Stimulated activated CD8-positive, alpha-beta memory T cell treated with anti-CD3 and anti-CD28 coated beads, Interleukin-12 subunit alpha, Interleukin-12 subunit beta, amount 100 ng/mL, for 4 hours (primary cell): ENCODE measurements at places on chromosomes 2 and 18.

DNA sequence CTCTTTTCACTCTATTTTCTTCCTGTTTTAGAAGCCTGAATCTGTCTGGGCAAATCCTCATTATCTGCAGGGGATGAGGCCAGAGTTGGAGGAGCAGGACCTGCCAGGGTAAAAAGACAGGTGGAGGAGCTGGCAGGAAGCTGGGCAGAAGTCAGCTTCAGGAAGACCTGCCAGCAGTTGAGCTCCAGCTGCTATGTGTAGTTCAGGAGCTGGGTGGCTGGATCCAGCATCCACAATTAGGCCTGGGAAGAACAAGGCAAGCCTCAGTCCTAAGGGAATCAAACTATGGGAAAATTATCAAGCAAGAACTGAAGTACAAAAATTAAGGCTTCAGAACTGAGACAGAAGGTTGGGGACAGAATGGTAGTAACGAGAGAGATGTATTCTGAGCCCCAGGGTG, 174.0 kb downstream of the MREG start:
- no peak for DNase-seq

DNA sequence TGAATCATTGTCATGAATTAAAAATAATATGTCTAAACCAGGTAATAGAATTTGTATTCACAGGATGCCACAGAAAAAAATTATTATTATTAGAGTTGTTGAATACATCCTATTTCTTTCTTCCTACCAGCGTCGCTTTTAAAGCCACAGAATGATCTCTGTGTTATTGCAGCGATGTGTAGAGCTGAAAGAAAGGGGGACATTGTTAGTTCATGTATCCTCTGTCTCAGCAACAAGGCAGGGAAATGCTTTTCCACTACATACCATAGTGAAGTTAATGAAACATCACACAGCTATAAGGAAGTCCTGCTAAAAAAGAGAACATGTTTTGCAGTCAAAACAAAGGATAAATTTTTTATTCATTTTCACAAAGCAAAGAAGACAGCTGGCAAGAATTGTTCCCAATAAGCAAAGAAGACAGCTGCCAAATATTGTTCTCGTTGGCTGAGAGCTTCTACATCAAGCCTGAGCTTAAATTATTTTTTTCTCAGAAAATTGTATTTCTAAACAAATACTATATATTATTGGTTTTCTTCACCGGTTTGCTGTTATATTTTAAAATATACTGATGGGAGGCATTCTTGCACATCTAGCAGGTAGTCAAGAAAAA, 1234.4 kb downstream of the SUCLG1 start:
- DNase-seq: no peak

GRCh38 chr2:12694990-12695774, 21.6 kb upstream of the TRIB2 start:
- no peak for DNase-seq

GRCh38 chr2:219423652-219424377, 5.6 kb downstream of the DES start:
- no peak for DNase-seq

- DNase-seq: no peak
Measured at GRCh38 chr18:79399275-79400081, 3.7 kb downstream of the NFATC1 start.

- no peak for DNase-seq
Measured at GRCh38 chr2:152418688-152419087, 83.7 kb downstream of the FMNL2 start.

GRCh38 chr2:119218478-119219064, 5.1 kb upstream of the STEAP3 start:
- DNase-seq: no peak

DNA sequence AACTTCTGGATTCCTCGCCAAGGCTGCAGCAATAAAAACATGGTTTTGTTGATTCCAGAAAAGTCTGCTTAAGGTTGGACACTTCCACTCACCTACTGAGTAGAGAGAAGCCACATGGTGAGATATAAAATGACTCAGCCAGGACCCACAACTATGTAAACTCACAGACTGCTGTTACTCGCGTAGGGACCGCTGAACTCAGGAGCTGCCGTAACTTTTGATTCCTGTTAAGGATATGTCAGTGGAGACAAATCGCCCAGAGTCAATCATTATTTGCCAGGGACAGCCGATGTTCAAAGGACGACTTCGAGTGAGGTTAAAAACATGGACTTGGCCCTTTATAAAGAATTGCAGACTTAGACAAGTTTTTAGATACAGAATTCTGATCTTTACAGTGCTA, 25.6 kb downstream of the CYB5A start:
- no peak for DNase-seq

GRCh38 chr2:155485141-155485842, 786.8 kb downstream of the KCNJ3 start:
- no peak for DNase-seq

DNA sequence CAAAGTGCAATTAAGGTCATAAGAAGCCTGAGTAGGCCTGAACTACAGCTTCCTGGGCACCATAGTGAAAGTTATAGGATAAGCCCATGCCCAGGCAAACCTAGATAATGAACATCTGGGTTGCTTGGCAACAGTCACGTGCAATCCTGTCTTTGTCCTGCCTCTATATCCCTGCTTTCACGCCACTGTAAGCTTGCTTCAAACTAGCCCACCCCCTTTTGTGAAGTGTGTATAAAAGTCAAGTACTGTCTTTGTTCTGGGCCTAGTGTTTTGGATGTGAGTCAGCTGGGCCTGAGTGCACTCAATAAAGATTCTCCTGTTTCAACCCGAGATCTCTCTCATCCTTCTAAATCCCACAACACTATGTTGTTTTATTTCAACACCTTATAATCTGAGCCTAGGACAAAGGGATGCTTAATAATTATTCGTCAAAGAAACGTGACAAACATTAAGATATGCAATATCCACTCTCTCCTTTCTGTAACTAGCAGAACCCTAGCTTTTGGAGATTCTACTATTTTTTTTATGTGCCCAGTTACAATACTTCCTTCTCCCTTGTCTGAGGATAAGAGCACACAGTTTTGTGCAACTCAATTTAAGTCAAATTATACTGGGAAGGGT, 927.8 kb downstream of the SUCLG1 start:
- DNase-seq: no peak

GRCh38 chr2:130769343-130769907, 14.1 kb downstream of the AMER3 start:
- DNase-seq: no peak

- DNase-seq: no peak
Measured at GRCh38 chr2:219457784-219458369, 23.2 kb downstream of the SPEG start.

DNA sequence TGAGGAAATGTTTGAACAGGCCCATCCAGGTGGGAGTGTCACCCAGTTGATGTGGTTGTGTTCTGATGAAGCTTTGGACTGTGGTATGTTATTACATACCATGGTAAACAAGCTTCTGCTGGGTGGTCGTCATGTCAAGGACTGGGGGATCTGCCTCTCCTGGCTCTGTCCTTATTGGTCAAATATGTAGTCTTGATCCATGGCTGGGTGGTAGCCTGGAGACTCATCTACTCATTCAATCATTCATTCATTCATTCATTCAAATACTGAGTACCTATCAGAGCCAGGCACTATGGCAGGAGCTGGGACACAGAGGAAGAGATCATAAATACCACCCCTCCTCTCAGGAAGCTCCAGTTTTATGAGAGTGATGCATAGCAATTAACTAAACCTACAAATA, 60.8 kb downstream of the TACR1 start:
- no peak for DNase-seq

DNA sequence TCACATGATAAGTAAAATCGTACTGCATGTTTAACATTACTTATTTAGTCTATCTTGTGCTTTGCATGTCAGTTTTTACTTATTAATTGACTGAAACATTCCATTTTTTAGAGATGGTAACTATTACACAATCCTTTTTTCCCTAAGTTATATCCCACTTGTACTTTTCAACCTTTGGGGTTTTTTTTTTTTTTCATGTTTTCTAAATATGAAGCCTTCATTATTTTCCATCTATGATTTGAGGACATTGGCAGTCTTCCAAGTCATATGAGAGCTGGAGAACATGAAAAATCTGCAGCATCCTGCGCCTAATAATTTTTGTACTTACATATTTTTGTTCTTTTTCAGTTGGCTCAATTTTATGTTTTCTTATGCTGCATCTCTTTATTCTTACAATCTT, 113.9 kb downstream of the MYO1B start:
- no peak for DNase-seq

DNA sequence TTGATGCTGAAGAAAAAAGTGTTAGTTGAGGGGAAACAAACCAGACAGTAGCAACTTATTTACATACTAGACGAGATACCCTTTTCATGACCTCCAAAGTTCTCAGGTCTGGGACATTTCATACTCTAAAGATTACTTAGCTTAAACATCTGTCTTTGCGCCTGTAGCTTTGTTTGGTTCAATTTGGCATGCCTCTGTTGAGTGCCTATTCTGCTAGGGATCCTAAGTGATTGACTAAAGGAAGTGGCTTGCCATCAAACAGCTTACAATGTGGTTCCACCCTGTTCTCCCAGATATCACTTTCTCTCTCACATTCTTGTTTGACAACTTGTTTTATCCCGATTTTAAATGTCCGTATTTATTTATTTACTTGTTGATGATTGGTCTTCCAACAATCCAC, 488.8 kb downstream of the PARD3B start:
- no peak for DNase-seq

DNA sequence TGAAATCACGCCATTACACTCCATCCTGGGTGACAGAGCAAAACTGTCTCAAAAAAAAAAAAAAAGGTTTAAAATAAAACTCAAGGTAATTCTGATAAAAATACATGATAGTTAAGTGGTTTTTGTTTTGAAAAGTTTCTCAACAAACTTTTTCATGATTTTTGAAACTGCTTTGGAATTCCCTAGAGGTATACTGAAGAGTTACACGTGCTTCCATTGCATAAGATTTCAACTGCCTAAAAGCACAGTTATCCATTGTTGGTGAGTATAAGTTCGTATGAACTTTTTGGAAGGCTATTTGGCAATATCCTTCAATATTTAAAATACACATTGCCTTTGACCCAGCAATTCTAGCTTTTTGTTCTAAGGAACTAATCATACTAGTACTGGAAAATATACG, 74.9 kb downstream of the USP34 start:
- no peak for DNase-seq

DNA sequence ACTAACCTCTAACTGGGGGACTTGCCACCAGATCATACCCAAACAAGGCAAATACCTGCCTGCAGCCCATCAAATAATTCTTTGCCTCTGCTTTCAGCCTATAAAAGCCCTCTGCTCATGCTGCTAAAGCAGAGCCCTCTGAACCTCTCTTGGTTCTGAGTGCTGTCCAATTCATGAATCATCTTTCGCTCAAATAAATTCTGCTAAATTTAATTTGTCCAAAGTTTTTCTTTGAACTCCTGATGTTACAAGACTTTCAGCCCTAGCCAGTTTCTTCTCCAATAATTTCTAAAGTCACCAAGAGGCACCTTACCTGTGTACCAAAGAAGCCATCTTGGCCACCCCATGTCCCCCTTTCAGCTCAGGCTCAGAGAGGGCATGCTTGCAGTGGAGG, 72.0 kb downstream of the MRO start:
- no peak for DNase-seq

GRCh38 chr2:28895189-28895893, 874 bp downstream of the WDR43 start:
- DNase-seq: peak; percentile 28

GRCh38 chr18:77087393-77088141, 45.0 kb downstream of the MBP start:
- no peak for DNase-seq

DNA sequence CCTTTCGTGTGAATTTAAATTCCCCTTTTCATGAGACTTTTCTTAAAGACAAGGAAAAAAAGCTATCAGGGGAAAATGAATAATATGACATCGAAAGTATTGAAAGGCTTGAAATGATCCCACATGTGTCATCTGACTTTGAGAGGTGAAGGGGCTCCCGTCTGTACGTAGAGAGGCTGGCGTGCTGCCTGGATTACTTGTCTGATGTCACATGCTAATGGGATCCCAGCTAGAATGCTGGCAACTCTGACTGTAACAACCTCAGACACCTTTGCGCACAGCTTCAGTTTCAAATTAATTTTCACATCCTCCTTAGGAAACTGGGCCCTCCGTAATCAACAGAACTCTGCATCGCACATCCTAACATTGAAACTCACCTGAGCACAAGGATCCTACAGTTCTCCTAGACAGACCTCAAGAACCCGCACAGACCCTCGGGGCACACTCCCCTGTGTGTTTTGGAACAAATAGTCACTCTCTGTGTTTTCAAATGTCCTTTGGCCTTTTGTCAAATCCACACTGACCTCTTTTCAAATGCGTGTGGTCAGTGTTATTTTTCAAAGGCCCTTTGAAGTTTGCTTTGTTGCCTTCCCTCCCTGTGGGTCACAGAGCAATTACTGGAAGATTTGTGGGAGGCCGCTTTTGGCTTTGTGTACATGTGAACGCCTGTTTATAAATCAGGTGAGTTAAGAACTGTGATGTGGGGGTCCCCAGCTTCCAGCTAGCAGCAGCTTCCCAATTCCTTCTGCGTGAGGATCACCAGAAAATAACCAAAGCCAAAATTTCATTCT, 65.9 kb downstream of the IL1R2 start:
- no peak for DNase-seq

DNA sequence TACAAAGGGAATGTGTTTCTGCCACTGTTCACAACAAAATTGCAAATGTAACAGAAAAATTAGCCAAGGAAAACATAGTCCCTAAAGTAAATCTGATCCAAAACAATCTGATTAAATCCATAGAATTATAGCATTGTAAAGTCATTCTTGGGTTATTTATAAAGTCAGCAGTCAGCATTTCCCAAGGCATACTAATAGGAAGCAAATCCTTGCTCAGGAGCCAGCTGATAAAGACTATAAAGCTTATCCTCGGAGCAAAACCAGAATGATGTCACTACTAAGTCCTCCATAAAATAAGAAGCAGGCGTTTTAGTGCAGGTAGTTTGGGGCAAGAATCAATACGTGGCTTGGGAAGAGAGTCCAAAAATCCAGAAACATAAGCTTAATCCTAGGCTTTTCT, 67.3 kb upstream of the CSRNP3 start:
- no peak for DNase-seq

- DNase-seq: no peak
Measured at GRCh38 chr2:128028668-128029054, 802 bp upstream of the SAP130 start.

GRCh38 chr2:4246364-4247131, 543.2 kb downstream of the DCDC2C start:
- DNase-seq: no peak

DNA sequence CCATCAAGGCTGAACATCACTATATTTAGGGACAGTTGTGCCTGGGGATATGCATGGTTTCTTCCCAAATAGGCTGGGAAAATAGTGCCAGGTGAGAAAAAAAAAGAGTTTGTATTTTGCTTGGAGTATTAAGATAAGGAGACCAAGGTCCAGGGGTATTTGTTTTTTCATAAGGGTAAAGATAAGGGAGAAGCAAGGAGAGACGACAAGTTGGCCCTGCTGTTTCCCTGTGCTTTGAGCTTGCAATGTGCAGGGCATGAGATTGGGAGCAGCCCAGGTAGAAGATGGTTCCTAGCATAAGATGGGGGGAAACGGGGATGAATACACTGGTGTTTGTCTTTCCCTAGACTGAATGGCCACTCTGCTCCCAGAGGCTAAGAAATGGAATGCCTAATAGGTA, 8.8 kb upstream of the GPR39 start:
- no peak for DNase-seq
